ENCODE measurements at places on chromosomes 2 and 18.

DNA sequence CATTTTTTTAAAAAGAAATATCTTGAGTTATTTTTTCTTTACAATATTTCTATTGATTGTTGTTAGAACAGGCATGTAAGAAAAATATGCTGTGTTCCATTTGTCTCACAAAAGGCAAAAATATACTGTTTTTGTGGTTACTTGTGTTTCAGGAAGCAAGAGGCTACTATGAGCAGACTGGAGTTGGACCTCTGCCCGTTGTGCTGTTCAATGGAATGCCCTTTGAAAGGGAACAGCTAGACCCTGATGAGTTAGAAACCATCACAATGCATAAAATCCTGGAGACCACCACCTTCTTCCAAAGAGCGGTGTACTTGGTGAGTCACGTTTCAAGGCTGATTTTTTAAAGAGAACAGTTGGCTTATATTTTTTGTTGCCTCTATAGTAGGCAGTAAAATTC, 54.7 kb downstream of the UGGT1 start:
- DNase-seq: no peak

- DNase-seq: no peak
Measured at GRCh38 chr18:24273596-24273995, 124.0 kb downstream of the OSBPL1A start.

DNA sequence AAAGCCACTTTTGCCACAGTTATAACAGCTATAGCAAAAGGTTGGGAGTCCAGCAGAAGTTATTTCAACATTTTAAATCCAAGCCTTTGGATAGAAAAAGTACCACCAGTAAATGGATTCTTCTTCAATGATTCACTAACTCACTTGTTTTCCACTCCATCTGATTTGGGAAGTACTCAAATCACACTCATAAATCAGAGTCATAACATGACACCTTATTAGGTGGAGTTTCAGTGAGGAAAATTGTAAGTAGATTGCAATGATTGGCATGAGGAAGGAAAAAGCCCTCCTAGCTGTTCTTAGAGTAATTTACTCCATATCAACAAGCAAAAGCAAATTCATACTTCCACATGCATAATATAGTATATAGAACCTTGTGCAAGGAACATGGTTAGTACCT, 132.9 kb downstream of the NR4A2 start:
- DNase-seq: no peak

- no peak for DNase-seq
Measured at GRCh38 chr2:97005353-97005752, 19.0 kb upstream of the FAM178B start.

- DNase-seq: no peak
Measured at GRCh38 chr2:62956651-62957050, 94.0 kb upstream of the OTX1 start.

DNA sequence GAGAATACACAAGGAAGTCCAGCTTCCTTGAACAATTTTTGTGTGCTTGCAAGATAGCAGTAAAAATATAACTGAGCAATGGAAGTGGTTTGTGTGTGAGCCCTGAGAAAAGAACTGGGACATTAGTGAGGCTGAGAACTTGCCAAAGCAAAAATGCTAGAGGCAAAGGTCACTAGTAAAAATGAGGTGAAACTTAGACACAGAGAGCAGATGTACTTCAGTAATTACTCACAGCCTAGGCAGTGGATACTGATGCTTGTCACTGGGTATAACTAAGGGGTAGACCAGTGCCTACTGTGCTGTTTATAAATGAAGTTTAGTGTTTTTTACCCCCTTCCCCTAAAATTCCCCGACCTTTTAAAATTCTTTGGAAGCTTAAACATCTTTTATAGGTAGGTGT, 450.1 kb downstream of the LPIN1 start:
- no peak for DNase-seq

- DNase-seq: no peak
Measured at GRCh38 chr2:240344904-240345303, 90.6 kb upstream of the GPC1 start.

Data from NCI-H2081 treated with DMSO at 0.1 percent for 48 hours (cell line).